ENCODE measurements at places on chromosomes 12 and 14.

GRCh38 chr12:26113181-26113654, 11.6 kb downstream of the BHLHE41 start:
- no peak for DNase-seq

- no peak for DNase-seq
Measured at GRCh38 chr12:5710260-5710878, 234.7 kb downstream of the ANO2 start.

DNA sequence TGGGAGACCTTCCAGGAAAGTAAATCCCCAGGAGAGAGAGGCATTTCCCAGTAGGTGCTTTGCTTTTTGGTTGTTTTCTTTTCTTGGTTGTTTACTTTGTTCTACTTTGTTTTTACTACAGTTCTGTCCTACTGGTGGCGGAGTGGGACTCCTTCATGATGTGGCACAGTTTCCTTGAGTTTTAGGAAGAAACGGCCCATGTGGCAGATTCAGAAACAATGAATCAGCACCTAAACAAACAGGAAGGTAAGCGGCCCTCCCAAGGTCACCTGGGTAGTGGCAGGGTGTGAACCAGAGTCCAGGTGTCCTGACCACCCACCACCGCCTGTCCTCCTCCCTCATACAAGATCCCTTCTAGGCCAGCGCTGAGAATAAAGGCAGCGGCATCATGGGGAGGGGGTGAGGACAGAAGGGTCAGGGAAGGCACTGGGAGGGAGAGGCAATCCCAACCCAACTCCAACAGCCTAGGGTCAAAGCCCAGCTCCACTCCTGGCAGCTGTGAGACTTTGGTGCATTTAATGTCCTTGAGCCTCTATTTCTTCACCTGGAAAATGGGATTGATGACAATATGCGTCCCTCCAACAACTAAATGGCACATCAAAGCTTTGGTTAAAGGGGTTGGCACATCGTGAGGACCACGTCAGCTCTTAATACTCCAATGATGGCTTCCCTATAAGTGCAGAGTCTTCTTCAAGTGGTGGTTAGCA, 111.5 kb upstream of the BCL2L14 start:
- DNase-seq, result no peak

GRCh38 chr14:56088941-56089340, 29.3 kb upstream of the PELI2 start:
- no peak for DNase-seq

Measured in G401 (cell line).